CD4-positive, alpha-beta memory T cell (primary cell): ENCODE measurements at places on chromosomes 3 and 15. TPM values are rescaled to one million over a fixed set of nuclear protein-coding genes. Genes with fewer than 3 reads are reported as not detected.

ARPP21 gene
- not detected for polyA plus RNA-seq

SIDT1 gene
- polyA plus RNA-seq = 12.1 TPM

BOC gene
- not detected for polyA plus RNA-seq

IRAK2 gene
- polyA plus RNA-seq = 5.8 TPM

KCNH8 gene
- polyA plus RNA-seq = not detected
